Activated gamma-delta T cell treated with Interleukin-2 at 50 U/mL for 16 hours (primary cell): ENCODE measurements at places on chromosomes 12 and 14.

DNA sequence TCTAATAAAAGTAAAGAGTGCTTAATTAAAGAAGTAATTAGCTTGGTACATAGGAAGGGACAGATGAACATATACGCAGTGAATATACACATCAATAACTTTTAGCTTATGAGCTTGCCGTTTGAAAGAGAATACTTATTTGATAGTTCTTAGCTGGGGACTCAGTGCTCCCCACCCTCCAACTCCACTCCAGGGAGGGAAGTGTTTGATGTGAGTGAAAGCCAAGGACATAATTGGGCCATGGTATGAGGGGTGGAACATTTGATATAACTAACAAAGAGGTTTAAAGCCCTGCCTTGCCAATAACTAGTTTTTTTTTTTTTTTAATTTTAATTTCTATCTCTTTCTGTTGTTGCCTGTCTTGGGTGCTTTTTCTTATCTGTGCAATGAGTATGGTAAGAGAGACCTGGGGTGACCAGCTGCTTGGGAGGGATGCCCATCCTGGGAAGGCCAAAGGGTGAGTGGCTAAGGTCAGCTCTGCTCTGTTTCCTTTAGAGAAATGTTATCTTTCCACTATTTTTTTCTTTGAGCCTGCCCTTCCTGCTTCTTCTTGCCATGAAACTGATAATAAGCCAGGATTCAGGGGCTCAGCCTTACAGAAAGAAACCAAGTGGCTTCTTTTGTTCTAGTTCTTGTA, 132.8 kb upstream of the CPSF6 start:
- no peak for DNase-seq

DNA sequence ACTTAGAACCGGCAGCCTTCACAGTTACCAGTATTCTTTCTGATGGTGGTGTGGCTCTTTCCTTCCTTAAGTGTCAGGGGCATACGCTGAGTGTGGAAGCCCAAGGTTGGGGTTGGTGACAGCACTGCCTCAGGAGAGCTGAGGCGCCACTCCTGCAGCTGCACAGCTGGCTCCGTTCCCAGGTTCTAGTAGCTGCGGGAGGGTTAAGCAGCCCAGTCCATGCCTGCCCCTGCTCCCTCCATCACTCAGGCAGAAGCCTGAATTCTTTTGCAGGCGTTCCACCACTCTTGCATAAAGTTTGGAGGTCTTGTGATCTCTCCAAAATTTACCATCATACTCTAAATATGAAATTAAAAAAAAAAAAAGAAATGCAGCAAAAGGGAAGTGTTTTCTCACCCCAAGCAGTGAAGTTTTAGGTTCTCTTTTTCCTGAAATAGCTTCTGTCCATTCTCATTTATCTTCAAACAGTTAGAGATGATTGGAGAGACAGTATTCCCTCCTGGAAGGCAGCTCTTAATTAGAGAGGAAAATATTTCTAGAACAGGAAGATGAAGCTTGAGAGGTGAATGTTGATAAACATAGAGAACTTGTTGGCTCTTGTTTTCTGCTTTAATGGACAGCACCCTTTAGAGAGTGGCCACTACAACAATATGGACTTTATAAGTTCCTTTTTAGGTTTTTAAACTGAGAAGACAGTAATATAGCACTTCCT, 136.1 kb downstream of the FGD4 start:
- DNase-seq = no peak

DNA sequence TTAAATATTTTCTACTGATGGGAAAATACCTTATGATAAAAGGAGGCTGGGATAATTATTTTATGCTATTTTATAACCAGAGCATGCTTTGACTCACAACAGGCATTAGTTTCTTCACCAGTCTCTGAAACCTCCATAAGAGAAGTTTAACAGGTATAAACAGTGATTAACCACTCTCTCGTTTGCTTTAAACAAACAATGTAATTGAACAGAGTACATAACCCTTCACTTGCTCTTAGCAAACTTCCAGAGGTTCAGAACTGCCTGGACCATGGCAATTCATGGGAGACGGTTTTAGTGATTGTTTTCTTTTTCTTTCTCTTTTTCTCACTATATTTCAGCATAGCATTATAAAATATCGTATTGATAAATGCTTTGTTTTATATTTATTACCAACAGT, 35.3 kb downstream of the CFAP251 start:
- no peak for DNase-seq

- no peak for DNase-seq
Observed at GRCh38 chr14:66998013-66998412, 191.2 kb upstream of the GARIN2 start.

DNA sequence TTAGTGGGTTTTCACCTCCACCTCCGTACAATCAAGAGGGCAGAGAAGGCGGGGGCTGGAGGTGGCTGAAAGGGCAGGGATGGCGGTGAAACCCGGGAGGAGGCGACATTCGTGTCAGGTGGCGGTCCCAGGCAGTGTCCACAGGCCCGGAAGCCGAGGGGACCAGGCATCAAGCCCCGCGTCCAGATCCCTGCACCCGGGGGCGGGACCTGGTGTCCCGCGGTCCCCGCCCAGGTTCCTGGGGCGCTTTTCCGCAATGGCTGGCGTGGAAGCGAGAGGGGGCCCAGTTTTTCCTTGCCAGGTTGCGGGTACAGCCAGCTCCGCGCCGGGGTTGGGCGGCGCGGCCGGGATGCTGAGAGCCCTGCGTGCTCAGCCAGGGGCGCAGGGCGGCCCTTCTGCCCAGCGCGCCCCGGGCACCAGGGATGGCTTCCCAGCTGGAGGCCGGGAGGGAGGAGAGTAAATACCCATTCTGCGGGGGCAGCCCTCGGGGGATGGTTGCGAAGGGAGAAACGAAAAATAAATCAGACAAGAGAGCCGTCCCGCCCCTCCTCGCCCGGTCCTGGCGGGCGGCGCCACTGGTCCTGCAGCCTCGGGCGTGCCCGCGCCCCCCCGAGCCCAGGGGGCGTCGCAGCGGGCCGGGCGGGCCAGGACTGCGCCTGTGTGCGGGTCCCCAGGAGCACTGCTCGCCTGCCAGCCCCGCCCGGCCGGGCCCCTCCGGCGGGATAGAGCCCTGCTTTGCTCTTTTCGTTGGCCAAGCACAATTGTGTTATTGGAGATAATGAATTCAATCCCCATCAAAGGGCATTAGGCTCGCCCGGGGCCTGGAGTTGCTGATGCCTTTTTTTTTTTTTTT, 11.5 kb downstream of the FOXA1 start:
- DNase-seq = no peak

- DNase-seq = no peak
Observed at GRCh38 chr12:113072136-113072535, 15.6 kb downstream of the DTX1 start.

GRCh38 chr12:22306311-22306710, 28.2 kb downstream of the ST8SIA1 start:
- no peak for DNase-seq

GRCh38 chr12:103012884-103013283, 55.4 kb downstream of the ASCL1 start:
- DNase-seq = no peak

GRCh38 chr12:120579179-120579578, 2.0 kb downstream of the POP5 start:
- no peak for DNase-seq

DNA sequence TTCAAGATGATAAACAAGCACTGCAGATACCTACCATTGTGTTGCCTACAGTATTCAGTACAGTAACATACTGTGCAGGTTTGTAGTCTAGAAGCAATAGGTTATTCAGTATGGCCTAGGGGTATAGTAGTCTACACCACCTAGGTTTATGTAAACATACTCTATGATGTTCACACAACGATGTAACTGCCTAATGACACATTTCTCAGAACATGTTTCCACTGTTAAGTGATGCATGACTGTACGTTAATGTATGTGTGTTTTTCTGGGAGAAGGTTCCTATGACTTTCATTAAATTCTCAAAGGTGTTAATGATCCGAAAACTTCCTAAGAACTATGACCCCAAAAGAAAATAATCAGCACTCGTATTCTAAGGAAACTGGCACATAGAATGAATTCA, 20.9 kb upstream of the CALM1 start:
- no peak for DNase-seq

DNA sequence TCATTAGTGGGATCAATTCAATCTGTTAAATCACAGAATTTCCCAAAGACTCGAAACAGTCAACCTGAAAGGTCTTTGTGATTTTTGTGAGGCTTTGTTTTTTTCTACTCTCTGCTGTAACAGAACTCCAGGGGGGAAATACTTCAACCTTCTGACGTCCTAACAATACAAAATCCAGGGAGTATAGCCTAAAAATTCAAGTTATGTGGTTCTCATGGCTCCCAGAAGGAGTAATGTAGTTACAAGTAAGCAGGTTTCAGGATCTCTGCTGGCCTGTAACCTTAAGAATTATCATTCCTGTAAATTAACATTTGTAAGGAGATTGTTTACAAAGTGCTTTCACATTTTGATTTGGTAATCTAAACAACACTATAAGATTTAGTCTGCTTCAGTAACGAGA, 39.9 kb downstream of the VEZT start:
- DNase-seq = no peak

GRCh38 chr12:76042147-76042546, 10.6 kb upstream of the PHLDA1 start:
- DNase-seq = no peak

DNA sequence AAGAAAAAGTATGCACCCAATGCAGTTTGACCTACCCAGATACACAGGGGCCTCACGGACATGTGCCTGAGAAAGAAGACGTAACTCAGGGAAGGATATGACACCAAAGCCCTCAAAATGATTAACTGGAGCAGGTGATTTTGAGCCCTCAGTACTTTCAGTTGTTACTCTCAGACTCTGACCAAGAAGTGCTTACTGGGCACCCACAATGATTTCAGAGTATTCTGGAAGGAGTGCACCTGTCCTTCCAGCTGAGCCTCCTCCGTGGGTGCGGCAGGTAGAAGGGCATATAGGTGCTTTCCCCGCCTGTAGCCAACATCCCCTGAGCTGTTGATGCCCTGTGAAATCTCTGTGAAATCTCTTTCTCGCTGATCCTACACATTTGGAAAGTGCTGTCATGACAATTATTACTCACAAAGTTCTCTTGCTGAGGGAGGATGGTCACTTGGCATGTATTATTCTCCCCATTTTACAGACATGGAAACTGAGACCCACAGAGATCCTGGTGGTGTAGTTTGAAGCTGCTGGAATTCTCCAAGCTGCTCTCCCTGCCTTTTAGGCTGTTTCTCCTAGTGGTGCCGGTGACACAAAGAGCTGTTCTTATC, 154.3 kb upstream of the CCND2 start:
- no peak for DNase-seq

DNA sequence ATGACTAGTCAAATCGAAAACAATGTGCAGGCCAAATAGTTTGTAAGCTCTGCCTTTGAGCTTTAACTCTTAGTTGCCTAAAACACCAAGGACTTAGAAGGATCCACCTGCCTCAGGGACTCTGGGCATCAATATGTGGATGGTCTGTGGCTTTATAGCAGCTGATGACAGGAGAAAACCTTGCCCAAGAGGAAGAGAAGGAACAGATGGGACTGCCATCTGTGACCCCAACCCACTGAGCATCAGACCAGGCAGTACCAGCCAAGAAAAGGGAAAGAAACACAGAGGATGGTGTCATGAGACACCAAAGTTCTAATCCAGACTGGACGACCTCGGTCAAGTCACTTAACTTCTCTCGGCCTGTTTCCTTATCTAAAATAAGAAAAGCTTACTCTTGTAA, 12.7 kb downstream of the TGFB3 start:
- DNase-seq = no peak

- no peak for DNase-seq
Observed at GRCh38 chr14:65833267-65833880, 420.8 kb downstream of the FUT8 start.

GRCh38 chr12:116601933-116602810, 43.0 kb downstream of the MAP1LC3B2 start:
- DNase-seq = no peak

GRCh38 chr12:10722905-10723746, at the start of gene YBX3:
Gene YBX3, minus strand, starts transcription at chr12:10723323. Its CDS starts 212 bp downstream, at chr12:10723111.
- peak; percentile 25 for DNase-seq

GRCh38 chr12:84910549-84911241, 1.9 kb downstream of the SLC6A15 start:
- no peak for DNase-seq

- no peak for DNase-seq
Observed at GRCh38 chr12:18849080-18849479, 111.2 kb downstream of the CAPZA3 start.

- no peak for DNase-seq
Observed at GRCh38 chr12:12585115-12585863, 22.6 kb upstream of the DUSP16 start.

DNA sequence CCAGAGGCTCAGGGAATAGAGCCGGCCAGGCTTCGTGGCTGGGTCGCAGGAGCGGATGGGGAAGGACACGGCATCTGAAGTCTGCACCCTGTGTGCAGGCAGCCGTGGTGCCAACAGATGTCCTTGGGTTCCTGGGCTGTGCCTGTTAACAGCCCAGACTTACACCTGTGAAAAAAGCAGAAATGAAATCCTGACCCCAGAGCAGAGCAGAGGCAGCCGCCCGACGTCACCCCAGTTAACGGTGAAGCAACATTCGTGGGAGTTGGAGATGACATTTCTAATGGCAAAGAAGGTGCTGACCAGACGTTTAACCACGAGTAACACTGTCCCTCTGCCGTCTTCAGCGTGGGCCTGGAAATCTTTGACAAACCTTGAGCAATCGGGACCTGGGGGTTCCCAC, 200.3 kb upstream of the DIO3 start:
- no peak for DNase-seq

- no peak for DNase-seq
Observed at GRCh38 chr14:50967103-50967502, 22.8 kb upstream of the PYGL start.

DNA sequence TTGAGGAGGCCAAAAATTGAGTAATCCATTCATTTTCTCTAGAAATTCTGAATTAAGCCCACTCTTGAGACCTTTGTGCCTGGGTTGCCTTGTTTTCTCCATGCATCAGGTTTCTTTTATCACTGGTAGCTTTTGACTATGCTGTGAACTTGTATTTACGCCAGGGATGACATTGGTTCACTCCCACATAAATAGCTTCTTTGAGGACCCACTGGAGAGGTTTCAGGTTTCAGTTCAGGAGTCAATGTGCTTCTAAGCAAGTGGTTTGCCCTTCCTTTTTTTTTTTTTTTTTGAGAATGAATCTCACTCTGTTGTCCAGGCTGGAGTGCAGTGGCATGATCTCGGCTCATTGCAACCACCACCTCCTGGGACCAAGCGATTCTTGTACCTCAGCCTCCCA, 10.2 kb upstream of the SLC17A8 start:
- no peak for DNase-seq

DNA sequence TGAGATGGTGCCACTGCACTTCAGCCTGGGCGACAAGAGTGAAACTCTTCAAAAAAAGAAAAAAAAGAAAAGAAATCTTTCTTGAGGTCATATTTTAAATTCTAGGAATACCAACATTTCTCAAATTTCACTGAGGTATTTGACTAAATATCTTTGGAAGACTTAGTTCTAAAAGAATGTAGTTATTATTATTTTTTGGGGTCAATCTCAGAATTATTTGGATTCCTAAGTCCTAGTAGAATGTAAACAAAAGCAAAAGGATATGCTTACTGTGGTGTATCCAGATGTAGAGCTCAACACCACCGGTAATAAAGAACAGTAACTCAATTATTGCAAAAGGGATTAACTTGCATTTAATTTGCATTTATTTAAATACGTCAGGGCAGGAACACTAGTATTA, 25.0 kb downstream of the PRICKLE1 start:
- no peak for DNase-seq
